ENCODE measurements at places on chromosomes 7 and 10.

DNA sequence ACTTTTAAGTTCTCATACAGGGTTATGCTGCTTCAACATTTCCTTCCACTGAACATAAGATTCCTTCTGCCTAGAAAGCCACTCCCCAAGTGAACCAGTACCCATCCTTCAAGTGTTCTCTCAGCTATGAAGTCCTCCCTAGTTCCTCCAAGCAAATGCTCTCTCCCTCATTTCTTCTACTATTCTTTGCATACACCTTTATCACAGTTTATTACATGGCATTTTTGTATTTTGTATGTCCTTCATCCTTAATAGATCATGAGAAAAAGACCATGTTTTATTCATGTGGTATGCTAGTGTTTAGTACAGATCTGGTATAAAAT lies 1.9 kb downstream of the SYPL1 start:
- no peak for DNase-seq

- no peak for DNase-seq
Observed at GRCh38 chr10:125662584-125662983, 20.4 kb downstream of the TEX36 start.

DNA sequence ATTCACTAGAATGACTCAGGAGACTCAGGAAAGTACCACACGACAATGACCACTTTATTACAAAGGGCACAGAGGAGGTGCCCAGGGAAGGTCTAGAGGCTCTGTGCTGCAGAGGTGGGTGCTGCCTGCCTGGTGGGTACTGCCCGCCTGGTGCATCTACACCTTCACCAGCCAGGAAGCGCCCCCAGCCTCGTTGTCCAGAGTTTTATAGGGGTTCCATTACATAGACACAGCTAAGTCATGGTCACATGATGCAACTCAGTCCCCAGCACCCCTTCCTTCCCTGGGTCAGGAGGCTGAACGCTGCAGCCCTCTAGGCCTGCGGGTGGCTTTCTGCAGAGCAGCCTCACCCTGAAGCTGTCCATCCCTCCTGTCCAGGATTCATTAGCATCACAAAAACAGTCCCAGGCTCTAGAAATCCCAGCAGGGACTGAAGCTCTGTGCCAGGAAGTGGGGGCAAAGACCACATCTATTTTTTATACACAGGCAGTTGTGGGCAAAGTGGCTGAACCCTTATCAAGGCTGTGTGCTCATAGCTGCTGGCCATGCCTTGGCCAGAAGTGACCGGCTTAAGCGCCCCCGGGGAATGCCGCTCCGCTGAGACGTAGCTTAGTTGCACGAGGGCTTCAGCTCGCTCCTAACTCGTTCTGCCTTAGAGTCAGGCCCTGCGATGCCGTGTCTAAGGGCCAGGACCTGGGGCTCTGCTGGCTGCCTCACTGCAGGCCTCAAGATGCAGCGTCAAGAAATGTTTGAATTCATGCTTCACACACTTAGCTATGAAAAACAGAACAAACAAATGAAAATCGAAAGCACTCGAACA lies 219.0 kb downstream of the GLRX3 start:
- no peak for DNase-seq

DNA sequence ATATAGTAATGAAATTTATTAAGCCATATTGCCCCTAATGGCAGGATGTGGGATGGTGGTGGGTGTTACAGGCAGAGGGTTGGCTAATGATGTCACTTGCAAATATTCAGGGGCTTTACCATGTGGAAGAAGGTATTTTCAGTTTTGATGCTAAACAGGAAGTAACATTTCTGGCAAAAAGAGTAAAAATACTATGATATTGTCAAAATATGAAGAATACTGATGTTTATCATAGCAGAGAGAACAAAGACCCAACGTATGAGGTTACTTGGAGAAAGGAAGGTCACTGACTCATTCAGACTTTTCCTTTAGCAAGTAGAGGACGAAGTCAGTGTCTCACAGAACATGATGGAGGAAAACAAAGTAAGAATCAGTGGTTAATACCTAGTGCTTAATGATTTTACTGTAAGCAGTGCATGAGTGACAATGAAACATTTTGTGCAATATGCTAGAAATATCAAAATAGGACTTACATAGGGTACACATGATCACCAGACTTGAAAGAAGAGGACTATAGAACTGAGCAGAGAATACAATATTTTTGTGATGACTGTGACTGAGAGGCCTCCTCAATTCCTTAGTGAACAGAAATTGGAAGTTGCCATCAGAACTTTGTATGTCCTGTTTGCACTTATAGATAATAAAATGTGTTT lies 89.7 kb upstream of the STEAP4 start:
- no peak for DNase-seq

GRCh38 chr7:37109843-37110242 lies 338.8 kb downstream of the ELMO1 start:
- DNase-seq = no peak

DNA sequence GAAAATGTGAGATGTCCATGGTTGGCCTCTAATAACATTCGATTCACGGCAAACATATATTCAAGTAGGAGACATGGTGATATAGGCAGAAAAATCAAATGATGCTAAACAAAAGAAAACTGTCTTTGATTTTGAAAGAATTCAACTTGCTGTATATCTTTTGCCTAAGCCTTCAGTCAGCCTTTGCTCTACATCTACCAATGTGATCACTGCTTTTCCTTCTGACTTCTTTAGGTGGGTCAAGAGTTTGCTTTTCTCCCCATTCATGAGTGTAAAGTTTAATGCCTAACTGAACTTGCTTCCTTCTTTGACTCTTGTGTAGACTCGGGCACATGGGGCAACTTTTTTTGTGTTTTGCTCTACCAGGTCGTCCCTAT lies 417 bp upstream of the HIF1AN start:
- no peak for DNase-seq

DNA sequence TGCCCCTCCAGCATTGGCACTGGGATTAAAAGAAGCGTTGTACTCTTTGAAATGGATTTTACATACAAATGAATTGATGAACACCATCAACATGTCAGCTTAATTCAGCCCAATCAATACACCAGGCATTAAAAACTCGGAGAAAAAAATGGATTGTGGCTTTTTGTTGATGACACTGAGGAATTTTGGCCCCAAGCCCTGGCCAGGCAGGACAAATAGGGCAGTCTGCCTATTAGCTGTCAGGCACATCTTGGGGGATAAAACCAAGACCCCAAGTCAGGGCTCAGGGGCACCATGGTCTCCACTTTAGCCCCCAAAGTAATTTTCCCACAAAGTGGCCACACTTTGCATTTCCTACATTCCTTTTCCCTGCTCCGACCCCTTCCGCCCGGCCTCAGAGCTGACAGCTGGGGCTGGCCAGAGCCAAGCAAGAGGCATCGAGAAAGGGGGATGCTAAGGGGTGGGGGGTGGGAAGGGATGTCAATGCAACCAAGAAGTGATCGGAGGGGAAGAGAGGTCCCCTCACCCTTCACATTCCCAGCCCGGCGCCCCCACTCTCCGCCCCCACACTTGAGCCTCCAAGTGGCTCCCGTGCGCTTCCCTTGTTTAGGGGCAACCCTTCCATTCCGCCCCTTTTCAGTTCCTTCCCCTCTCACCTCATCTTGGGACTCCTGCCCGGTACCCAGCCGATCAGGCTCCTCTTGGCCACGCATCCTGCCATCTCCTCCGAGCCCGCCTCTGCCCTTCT lies 711 bp downstream of the HIP1 start:
- DNase-seq = no peak
